ENCODE measurements at places on chromosomes 12 and 14.

GRCh38 chr14:50943261-50943942, 881 bp downstream of the PYGL start:
- no peak for DNase-seq

DNA sequence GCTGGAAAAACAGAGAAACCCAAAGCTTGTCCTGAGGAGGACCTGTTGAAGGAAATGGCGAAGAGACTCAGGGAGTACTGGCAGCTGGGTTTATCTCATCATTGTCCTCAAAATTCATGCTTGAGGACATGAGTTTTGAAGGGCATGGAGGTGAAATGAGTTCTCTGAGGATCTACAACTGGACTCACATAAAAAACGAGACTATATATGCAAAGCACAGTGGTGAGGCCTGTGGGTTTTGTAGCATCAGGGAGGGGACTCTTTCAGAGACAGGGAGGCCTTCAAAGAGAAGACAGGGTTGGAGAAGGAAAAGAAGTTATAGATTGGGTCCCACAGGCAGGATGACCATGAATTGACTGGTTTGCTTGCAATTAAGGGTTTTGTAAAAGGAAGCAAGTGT, 71.3 kb upstream of the SCN8A start:
- DNase-seq: no peak

- DNase-seq: no peak
Measured at GRCh38 chr14:20714593-20715250, 26.2 kb downstream of the ANG start.

- DNase-seq: no peak
Measured at GRCh38 chr14:69398818-69399210, 322 bp downstream of the SLC39A9 start.

DNA sequence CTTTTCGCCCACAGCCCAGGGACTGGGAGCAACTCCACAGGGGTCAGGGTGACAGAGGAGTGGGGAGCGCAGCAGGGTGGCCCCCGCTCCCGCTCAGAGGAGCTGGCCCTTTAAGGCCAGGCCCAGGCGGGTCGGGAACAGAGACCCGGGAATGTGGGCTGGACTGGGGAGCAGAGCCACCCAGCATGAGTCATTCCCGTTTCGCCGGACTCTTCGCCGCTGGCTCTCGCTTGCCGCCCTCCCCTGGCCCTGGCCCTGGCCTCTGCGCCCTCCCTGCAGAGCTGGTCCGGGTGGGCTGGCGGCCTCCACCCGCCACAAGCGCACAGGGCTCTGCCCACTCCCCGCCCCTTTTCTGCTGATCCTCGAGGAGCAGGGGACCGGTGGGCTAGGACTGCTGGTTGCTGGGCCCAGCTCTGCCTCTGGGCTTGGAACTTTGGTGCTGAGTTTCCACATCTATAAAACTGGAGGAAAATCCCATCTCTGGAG, 92.8 kb downstream of the NINJ2 start:
- DNase-seq: no peak

GRCh38 chr12:42473561-42473960, 116.0 kb downstream of the PRICKLE1 start:
- no peak for DNase-seq

GRCh38 chr12:5499566-5500330, 67.8 kb downstream of the NTF3 start:
- DNase-seq: no peak
